Omental fat pad (tissue), 4 donors: ENCODE measurements at places on chromosomes 13 and 19.

- DNase-seq: no peak
These were observed 180.2 kb downstream of the RGCC start for GRCh38 chr13:41637586-41637985.

DNA sequence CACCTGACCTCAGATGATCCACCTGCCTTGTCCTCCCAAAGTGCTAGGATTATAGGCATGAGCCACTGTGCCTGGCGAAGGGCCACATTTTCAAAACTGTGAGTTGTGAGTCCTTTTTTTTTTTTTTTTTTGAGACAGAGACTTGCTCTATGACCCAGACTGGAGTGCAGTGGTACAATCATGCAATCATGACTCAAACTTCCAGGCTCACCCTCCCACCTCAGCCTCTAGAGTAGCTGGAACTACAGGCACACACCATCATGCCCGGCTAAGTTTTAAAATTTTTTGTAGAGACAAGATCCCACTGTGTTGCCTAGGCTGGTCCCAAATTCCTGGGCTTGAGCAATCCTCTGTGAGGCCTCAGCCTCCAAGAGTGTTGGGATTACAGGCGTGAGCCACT lies 3.8 kb upstream of the MYPOP start:
- DNase-seq: no peak

DNA sequence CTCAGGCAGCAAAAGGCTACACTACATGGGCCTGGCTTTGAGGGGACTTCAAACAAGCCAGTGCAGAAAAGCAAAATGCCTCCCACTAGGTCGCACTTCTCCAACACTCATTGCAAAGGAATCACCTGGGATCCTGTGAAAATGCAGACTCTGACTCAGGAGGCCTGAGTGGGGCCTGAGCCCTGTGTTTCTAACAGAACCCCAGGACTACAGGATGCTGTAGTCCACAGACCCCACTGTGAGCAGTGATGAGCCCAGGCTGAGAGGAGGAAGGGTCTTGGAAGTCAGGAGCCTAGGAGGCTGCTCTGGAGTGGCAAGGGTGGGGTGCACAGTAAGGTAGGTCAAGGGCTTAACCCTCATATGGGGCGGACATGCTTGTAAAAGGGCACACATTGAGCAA lies 46.7 kb upstream of the SERP2 start:
- DNase-seq: no peak

DNA sequence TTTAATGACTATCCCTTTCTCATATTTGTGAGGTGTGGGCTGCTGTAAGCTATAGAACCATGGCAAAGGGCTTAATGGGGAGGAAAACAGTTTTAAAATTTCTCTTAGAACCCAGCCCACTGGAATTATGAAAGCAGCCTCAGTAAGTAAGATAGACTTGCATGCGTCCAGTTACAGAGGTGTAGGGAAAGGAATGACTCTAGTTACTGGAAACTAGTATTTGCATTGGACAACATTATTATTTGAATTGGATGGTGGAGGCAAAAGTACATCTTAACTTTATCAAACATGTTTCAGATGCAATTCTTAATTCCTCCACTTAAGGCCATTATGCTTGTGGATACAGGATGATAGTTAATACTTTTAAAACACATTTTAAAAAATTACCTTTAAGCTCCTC lies 292.9 kb downstream of the SPRY2 start:
- no peak for DNase-seq

- no peak for DNase-seq
These were observed at the start of gene CUL4A for GRCh38 chr13:113209336-113209758. TSS of gene CUL4A (plus strand) at chr13:113209613. CDS start at chr13:113209628, 15 bp downstream.

- no peak for DNase-seq
These were observed 32.7 kb downstream of the FBN3 start for GRCh38 chr19:8116437-8117293.

DNA sequence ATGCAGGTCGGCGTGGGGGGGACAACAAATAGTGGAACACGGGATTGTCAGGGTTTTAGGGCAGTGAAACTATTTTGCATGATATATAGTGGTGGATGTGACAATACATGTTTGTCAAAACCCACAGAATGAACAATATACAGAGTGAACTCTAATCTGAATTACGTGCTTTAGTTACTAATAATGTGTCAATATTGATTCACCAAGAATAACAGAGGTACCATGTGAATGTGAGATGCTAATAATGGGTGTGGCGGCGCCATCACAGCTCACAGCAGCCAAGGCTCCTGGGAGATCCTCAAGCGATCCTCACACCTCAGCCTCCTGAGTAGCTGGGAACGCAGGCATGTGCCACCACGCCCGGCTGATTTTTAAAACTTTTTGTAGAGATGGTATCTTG lies 12.9 kb downstream of the ELAVL1 start:
- no peak for DNase-seq

DNA sequence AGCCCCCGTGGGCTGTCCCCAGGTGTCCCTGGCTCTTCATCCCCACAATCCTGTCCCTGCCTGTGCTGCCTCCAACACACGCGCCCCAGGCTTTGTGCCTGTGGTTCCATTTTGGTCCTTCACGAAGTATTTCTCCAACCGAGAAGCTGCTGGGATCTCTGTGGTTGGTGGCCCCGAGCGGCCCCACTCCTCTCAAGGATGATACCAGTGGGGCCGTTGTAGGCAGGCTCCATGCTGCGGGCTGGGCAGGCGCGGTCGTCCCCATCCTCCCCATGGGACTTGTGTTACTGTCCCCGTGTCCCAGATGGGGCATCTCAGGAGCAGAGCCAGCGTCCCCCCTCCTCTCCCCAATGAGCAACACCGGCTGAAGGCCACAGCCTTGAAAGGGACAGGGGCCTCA lies 3.7 kb upstream of the ZNF554 start:
- no peak for DNase-seq

- DNase-seq: peak; percentile 68
These were observed 3.2 kb downstream of the VSIG10L start for GRCh38 chr19:51338563-51339312.

- no peak for DNase-seq
These were observed 3.1 kb downstream of the CDX2 start for GRCh38 chr13:27965740-27966640.

- DNase-seq: no peak
These were observed 11.7 kb downstream of the CSNK1G2 start for GRCh38 chr19:1952635-1953034.

DNA sequence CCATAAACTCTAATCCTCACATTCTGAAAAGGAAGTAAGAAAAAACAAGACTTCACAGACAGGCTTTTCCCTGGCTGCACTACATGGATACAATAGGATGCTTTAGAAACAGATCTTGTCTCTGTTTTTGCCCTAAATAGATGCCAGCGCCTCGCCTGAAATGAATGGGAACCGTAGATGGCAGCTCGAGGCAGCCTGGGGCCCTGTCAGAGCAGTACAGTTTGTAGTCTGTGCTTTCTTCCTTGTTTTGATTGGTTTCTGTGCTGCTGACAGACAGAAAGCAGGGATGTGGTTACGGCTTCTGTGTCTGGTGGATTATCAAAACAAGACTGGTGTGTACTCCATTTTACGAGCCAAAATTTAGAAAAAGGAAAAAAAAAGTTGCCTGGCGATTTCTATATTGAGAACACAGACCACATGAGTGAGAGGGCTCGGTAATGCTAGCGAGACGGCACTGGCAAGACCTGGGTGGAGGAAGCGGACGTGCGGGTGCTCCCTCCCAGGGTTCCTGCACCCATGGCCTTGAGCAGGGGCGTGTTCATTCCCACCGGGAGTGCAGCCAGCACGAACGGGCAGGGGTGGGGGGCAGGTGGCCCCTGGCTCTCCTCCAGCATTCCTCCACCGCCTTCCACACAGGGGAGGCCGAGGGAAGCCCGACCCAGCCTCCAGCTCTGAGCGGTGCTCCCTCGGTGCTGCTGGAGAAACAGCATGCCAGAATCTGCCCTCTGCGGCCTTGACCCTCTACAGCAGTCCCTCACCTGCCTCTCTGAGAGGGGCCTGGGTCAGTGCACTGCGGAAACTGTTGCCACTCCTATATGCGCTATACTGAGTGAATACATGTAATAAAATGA lies 37.6 kb upstream of the C1QTNF9 start:
- DNase-seq: no peak

DNA sequence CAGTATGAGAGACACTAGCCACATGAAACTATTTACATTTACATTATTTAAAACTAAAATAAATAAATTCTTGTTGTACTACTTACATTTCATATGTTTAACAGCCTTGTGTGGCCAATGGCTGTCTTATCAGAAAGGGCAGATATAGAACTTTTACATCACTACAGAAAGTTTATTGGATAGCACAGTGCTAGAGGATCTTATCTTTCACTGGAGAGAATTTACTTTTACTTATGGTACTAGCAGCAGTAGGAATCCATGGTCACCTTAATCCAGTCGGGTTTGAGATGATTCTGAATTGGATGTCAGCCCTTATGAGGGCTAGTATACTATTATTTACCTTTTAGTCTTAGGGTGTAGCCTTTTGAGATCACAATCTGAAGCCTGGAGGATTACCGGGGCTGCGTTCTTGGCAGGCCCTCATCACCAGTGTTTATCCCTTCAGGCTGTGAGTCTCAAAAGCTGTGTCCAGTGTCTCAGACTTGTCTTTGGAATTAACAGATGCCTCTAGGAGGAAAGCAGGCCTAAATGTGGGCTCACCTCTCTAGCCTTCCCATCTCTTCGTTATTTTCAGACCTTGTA lies 21.7 kb downstream of the IFT88 start:
- DNase-seq: no peak

GRCh38 chr19:55197528-55197927 lies 11.8 kb downstream of the PTPRH start:
- no peak for DNase-seq

GRCh38 chr13:29556742-29557141 lies 38.7 kb downstream of the SLC7A1 start:
- no peak for DNase-seq

DNA sequence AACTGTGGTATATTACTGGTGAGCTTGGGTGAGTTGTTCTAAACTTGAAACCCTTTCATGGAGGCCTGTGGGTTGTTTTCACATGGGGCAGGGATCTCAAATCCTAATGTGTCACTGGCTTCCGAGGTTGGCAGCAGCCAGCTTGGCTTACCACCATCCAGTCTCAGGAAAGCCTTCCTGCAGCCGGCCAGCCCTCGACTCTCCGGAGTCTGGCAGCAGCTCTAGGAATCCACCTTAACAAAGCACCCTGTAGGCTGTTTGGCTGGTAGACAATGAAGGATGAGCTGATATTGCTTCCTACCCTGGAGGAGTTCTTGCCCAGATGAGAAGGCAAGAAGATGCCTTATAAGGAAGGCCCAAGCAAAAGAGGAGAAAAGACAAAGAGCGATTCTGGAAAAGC lies 188.3 kb downstream of the KLF12 start:
- no peak for DNase-seq

GRCh38 chr13:92719868-92720267 lies 506.7 kb upstream of the GPC6 start:
- DNase-seq: no peak

DNA sequence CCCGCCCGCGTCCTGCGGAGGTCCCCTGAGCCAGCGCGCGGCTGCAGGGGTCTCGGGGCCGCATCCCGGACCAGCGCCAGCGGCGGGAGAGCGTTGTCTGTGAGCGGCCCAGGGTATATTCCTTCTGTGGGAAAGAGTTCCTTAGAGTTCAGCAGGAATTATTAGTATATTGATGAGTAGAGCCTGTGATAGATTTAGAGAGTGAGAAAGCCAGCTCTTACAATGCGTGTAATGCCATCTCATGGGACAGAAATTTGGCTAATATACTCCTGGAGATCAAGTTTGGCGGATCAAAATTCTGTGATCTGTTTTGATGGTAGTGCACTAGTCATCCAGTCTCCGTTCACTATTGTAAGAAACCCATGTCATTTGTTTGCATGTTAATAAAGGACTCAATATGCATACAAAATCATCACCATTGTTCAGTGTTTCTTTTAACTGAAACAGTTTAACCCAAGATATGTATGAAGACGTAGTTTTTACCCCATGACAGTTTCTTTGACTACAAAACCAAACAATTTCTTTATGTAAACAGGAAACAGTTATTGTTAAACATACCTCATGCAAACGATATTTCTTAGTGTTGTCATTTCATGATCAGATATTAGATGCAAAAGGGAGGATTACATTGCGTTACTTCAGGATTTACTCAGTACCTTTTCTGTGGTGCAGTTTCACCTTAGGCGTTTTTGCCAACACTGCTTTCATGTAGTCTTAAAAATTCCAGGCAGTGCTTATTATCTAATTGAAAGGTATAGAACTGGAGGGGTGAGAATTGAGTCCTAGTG lies 9.9 kb downstream of the TNFRSF19 start:
- no peak for DNase-seq

DNA sequence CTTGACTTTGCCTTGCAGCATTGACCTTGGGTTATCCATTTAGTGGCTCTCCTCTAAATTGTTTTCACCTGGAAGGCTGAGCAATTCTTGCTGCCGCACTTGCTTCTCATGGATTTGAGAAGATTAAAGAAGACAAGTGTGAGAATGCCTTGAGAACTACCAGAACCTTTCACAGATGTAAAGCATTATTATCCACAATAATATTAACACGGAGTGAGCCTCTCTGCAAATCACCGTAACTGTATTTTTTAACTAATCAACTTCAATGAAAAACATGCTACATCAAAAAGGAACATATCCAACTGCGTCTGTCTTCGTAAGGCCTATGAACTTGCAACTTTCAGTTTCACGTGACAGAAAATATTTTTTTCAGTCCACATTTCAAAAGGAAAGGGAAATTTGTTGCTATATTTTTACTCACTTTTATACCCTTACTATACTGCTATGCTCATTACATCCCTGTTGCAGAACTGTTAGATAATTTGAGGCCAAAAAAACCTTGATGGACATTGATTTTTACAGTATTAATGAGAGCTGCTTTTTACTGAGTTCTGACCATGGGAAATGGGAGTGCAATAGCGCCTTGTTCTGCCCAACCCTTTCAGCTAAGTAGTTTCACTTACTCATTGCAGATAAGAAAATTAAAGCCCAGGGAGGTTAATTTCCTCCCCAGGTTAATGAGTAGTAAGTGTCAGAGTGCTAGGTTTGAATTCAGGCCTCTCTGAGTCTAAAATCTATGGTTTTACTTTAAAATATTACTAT lies 93.8 kb upstream of the RAP2A start:
- DNase-seq: no peak

- DNase-seq: no peak
These were observed 144.5 kb upstream of the FNDC3A start for GRCh38 chr13:48831248-48831647.
